Brain microvascular endothelial cell (primary cell): ENCODE measurements at places on chromosomes 12 and 14.

DNA sequence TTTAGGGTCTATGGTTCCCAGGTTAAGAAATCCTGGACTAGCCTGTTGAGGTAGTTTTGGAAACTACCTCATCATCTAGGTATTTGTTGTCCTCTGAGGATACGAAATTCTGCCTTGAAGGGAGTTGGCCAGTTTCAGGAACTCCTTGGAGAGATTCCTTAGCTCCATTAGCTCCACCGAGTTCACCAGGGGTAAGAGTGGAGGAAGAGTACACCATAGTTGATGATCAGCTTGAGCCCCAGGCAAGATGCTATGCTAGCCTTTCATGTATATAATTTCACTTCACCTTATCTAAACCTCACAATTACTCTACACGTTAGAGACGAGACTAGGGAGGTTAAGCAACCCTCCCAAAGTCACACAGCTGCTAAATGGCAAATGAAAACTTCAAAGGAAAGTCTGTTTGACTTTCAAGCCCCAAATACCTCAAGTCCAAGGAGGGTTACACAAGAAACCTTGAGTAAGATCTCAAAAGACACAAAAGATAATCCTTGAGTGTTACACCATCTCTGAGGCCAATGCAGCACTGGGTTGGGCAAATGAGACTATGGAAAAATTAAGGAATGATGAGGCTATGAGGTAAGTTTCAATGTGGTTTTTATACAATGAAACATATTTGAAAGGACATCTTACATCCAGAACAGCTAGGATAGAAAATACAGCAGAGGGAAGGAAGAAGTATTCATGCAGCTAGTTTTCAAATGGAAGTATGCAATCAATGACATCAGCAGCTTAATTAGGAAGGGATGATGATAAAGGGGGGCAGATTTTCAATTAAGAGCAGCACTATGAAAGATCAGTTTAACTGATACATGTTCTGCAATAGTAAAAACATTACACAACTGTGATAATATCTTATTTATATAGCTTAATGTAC is 97.2 kb upstream of the KRAS start:
- DNase-seq = no peak

GRCh38 chr12:66664076-66664475 is 14.8 kb downstream of the GRIP1 start:
- no peak for DNase-seq

DNA sequence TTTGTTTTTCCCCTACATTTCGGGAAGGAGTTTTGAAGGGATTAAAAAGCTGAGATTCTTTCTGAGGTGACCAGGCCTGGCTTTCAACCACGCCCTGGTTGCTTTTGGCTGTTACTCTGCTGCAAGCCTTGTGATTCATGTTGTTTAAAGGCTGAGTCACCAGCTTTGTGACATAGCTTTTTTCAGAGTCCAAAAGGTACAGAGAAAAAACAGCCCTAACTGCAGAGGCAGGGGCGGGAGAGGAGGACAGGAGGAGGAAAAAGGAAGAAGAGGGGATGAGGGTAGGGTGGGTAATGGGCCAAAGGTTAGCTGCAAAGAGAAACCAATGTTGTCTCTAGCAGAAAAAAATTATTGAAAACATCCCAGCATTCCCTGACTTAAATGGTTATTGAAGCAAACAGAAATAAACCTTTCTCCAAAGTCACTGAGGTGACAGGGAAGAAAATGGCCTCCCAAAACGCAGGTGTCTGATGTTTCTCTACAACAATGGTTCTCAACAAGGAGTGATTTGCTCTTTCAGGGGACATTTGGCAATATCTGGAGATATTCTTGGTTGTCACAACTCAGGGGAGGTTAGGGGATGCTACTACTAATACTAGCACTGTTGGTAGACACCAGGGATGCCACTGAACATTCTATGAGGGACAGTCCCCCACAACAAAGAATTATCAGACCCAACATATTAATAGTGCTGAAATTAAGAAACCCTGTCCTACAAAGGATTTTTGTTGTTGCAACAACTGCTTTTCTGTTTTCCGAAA is 2.1 kb upstream of the UBC start:
- DNase-seq = peak; percentile 93

- DNase-seq = no peak
These were observed 17.8 kb downstream of the ELK3 start for GRCh38 chr12:96211988-96212387.

- no peak for DNase-seq
These were observed 1465.4 kb upstream of the FLRT2 start for GRCh38 chr14:84064316-84065125.

DNA sequence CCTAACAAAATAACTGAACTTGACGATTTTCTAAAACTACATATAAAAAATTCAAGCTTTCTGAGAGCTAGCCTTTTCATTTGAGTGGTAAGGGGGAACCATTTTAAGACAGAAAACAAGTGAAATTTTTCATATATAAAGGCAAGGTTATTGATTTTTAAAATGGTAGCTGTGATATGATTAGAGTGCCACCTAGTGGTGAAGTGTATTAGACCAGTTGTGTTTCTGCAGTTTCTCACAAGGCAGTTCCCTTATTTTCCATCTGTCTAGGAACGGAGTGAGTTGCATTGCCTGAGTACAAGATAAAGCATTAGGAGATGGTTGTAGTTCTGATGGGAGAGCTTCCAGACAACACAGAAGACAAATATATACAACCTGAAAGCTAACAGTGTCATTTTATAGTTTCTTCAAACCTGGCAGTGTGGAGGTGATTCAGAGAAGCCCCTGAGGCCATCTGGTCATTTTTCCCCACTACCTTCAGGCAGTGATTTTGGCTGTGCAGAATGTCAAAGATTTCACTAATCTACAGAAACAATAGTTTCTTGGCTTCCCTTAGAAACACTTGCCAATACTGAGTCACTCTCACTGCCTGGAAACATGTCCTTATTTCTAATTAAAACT is 180.8 kb downstream of the C12orf50 start:
- DNase-seq = peak; percentile 67

- no peak for DNase-seq
These were observed 91.3 kb downstream of the RPAP3 start for GRCh38 chr12:47614521-47614920.

DNA sequence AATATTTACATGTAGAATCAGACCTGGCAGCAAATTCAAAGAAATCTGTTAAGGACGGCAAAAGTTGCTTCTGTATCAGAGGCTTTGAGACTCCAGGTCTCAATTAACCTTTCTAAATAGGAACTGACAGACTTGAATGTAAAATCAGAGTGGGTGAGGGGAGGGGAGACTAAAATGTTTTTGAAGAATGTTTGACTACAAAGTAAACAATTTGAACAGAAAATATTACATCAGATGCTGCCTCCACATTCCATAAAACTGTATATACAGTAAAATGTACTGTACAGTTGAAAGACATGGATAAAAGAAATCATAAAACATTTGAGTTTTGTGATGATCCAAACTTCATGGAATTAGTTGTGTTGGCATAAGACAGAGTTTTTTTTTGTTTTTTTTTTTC is 49.5 kb upstream of the POC1B start:
- no peak for DNase-seq

- no peak for DNase-seq
These were observed 18.0 kb upstream of the NKX2-1 start for GRCh38 chr14:36538051-36538450.

GRCh38 chr14:36996857-36997590 is 175.4 kb downstream of the SLC25A21 start:
- no peak for DNase-seq
